Brain (organoid and tissue), 16 donors: ENCODE measurements at places on chromosomes 2 and 18. TPM values are rescaled to one million over a fixed set of nuclear protein-coding genes. Genes with fewer than 3 reads are reported as not detected.

Gene CCDC178
- 2.8 TPM for polyA plus RNA-seq

Gene LHCGR
- polyA plus RNA-seq, result not detected

Gene ITPRIPL1
- polyA plus RNA-seq, result 5.4 TPM

Gene CCDC141
- not detected for polyA plus RNA-seq

Gene ITPRID2
- 14.7 TPM for polyA plus RNA-seq

Gene SLC4A3
- 16.6 TPM for polyA plus RNA-seq

Gene IL1F10
- polyA plus RNA-seq, result not detected

Gene LTBP1
- polyA plus RNA-seq, result 9.8 TPM

Gene RAMP1
- polyA plus RNA-seq, result 75.7 TPM

Gene MOB4
- 8.0 TPM for polyA plus RNA-seq

Gene CYBRD1
- 8.0 TPM for polyA plus RNA-seq

Gene CFLAR
- 16.6 TPM for polyA plus RNA-seq

Gene SLC38A11
- 1.7 TPM for polyA plus RNA-seq

Gene ASB18
- polyA plus RNA-seq, result not detected

Gene LBX2
- polyA plus RNA-seq, result 2.5 TPM
